Placental pericyte (primary cell): ENCODE measurements at places on chromosomes 7 and 10. TPM values are rescaled to one million over a fixed set of nuclear protein-coding genes. Genes with fewer than 3 reads are reported as not detected.

The OR6V1 gene
- total RNA-seq, result not detected in 2 replicates

The EGR2 gene
- total RNA-seq, result 4.4 and 14.6 TPM in 2 replicates

The ANKRD61 gene
- 0.44 TPM in 1 of 2 replicates, not detected in the other for total RNA-seq

The TMEM176B gene
- total RNA-seq, result 0.29 TPM in 1 of 2 replicates, not detected in the other

The BAZ1B gene
- 57.3 and 72.7 TPM in 2 replicates for total RNA-seq

The CYP26C1 gene
- total RNA-seq, result 0.14 TPM in 1 of 2 replicates, not detected in the other

The WAPL gene
- total RNA-seq, result 45.1 and 46.2 TPM in 2 replicates

The GPNMB gene
- total RNA-seq, result 93.1 and 188 TPM in 2 replicates

The PRLHR gene
- not detected in 2 replicates for total RNA-seq
